ENCODE measurements at places on chromosomes 13 and 19.

DNA sequence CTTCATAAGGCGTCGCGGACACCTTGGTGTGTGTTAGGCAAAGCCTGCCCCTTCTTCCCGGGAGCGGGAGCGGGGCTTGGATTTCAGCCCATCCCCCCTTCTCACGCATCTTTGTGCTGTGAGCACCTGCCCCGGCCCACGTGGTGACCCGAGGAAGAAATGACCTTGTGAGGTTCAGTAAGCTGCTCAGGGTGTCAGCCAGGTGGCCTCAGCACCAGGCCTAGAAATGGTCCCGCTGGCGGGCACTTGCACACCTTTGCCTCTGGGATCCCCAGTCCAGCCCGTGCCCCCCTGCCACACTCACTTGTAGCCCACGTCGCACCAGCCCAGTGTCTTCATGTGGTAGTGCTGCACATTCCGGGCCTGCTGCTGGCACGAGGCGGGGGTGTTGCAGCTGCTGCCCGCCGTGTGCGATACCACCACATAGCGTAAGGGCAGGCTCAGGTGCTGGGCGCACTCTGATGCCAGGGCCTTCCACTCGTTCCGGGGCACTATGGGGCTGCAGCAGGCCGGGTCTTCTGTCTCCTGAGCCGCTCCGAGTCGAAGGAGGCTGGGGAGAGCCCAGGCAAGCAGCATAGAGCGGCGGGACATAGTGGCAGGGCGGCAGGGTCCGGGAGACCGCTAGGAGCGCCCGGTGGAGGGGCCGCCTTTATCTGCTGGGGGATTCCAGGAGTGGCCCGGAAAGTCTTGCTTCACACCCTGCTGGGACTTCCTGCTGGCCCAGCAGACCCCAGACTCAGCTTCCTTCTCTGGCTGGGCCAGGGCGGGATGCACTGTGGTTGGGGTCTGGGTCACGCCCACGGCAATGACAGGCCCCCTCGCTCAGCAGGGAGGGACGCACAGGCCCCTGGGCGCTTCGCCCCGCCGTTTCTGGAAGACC lies at the start of gene PGLYRP1:
PGLYRP1 (minus strand) TSS at position 623 of the 880 bp plus-strand sequence; CDS start at position 591, 32 bp downstream.
- DNase-seq, result no peak

GRCh38 chr19:3357271-3357991 lies 9.0 kb upstream of the NFIC start:
- DNase-seq, result no peak

GRCh38 chr13:48514793-48515192 lies 18.1 kb downstream of the RCBTB2 start:
- no peak for DNase-seq

GRCh38 chr13:20550799-20551198 lies 16.2 kb upstream of the IFT88 start:
- no peak for DNase-seq
